ENCODE measurements at places on chromosomes 5 and 9. TPM values are rescaled to one million over a fixed set of nuclear protein-coding genes. Genes with fewer than 3 reads are reported as not detected.

The PRUNE2 gene
- total RNA-seq: 0.43 TPM

The EIF4E1B gene
- total RNA-seq: not detected

The CCDC192 gene
- total RNA-seq: not detected

DNA sequence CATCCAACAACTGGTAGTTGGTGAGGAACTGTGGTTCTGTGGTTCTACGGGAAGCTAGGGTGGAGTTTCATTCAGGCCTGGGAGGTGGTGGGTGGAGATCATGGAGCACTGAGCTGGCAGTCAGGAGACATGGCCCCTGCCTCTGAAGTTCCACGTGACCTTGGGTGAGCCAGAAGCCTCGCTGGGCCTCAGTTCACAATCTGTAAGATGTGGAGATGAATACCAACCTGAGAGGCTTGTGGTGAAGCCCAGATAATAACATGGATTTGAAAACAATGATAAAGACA is 177.9 kb downstream of the MACROH2A1 start:
- peak; percentile 4 for DNase-seq

- DNase-seq: no peak
These were observed 528.8 kb upstream of the PTGER4 start for GRCh38 chr5:40150896-40151295.

GRCh38 chr5:96487859-96488258 is 54.8 kb upstream of the PCSK1 start:
- no peak for DNase-seq

DNA sequence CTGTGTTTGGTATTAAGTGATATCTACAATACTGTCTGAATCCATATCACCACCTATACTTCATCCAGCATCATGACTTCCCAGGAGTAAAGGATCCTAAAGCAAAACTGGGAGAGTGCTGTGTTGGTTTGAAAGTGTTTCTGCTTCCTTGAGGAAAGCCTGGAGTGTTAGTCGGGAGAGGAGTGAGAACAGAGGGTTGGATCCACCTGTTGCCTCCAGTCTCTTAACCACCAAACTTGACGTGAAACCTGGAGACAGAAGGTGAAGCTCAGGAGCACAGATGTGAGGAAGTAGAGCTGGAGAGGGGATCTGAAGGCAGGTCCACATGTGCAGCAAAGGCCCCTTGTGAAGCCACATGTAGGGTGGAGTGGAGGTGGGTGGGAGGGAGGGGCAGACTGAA is 88.2 kb downstream of the EGFLAM start:
- no peak for DNase-seq

GRCh38 chr9:135156525-135157510 is 69.3 kb downstream of the OLFM1 start:
- DNase-seq: peak; percentile 20

DNA sequence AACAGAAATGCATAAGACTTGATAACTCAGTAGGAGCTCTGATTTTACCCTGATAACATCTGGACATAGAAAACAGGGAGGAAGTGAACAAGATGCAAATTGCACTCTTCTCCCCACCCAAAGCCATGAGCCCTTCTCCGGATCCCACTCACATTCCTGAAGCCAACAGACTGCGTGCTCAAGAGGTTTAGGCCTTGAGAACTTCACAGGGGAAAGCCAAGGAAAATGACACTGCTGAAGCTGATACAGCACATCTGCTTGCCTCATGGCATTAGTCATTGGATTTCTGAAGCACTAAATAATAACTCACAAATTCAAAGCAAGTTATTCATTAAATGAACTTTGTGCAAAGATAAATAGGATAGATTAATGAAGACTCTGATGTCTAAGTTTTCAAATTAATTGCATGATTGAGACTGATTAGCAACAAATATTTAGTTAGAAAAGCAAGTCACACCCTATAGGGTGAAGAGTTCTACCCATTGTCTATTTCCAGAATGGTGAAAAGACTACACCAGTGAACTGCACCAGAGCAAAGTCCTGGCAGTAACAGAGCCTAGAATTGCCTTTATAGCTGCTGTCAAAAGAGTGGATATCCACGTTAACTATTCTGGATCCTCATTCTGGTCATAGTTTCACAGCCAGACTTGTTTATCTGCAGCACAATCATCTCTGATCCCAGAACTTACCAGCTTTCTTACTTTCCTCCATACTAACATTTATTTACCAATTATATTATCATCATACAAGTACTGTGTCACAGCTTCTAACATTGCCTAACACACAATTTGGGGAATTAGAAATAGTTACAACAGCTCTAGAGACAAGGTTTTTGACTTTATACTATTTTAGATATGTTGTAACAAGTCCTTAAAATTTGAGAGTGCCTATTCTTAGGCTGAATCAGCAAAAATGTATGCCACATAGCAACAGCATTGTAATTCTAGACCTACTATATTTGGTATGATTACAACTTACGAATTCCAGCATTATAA is 432.1 kb upstream of the RGMB start:
- DNase-seq: no peak

DNA sequence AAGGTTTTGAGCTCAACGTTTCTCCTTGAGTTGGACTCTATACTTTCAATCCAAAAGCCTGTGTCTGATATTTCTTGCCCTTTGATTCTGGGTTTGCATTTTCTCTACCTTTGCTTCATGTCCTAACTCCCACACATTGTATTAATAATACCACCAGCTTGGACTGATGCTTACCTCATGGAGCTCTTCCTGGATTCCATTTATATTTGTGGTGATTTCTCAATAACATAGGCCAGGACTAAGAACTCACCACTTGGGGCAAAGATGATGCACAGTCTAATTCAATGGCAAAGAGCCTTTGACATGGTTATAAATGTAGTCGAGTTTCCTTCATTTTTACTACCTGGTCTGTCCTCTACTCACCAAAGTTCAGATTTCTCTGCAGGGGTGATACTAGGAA is 27.5 kb upstream of the EFNA5 start:
- no peak for DNase-seq

- DNase-seq: no peak
These were observed 15.8 kb downstream of the PSMB7 start for GRCh38 chr9:124399323-124399967.

GRCh38 chr9:6758248-6758497 is 400 bp downstream of the KDM4C start:
- no peak for DNase-seq

DNA sequence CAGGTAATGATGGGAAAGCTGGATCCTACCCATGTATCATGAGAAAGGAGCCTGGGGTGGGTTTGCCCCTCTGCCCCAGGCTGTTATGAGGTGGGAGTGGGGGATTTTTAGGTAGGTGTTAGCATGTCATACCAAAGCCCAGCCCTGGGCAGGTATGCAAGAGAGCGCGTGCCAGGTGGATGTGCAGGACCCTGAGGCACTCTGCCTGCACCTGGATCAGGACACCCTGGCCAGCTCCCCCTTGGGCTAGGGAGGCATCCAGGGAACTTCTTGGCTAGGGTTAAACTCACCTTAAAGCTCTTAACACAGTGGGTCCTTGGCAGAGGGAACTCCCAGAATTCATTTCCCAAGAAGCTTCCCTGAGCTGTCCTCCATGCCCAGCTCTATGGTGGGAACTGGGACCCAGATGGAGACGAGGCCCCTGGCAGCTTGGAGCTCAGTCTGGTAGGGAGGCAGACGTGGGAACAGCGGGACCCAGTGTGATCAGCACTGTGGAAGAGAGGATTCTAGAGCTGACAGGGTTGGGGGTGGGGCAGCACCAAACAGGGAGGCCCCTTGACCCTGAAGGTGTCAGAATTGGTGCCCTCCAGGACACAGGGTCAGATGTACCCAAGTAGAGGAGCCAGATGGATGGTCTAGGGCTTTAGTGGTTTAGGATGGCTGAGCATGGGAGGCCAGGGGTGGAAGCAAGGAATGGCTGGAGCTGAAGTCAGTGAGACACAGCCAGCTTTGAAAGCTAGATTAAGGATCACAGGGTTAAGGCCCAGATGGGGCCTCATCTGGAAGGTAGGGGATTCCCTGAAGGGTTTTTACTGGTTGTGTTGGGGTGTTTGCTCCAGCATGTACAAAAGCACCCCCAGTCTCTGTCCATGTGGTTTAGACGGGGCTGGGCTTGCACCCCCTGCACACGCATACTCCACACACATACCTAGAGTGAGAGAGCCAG is 2.2 kb upstream of the PRR7 start:
- peak; percentile 44 for DNase-seq

GRCh38 chr9:91948597-91949391 is 1.2 kb downstream of the ROR2 start:
- DNase-seq: peak; percentile 52

- no peak for DNase-seq
These were observed 5.6 kb downstream of the AP3S1 start for GRCh38 chr5:115847290-115847689.

DNA sequence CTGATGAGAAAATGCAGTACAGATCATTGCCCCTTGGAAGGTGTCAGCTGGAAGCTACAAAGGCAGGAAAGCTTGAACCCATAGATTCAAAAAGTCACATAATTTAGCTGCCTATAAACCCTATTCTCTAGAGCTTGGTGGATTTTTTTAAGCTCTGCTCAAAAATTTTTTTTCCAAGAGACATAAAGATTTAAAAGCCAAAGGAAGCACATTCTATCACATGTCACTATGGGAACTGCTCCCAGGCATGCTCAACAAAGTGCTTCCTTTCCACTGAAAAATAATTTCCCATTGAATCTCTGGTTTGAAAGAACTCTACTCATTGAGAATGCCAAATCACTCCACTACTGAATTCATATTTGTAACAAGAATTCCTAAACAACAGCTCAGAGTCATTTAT is 419.8 kb downstream of the CETN3 start:
- no peak for DNase-seq

GRCh38 chr9:95841377-95841776 is 34.1 kb upstream of the ERCC6L2 start:
- DNase-seq: no peak

- no peak for DNase-seq
These were observed 142.1 kb downstream of the EPB41L4A start for GRCh38 chr5:112276991-112277390.

GRCh38 chr5:126377424-126377823 is 45.8 kb upstream of the GRAMD2B start:
- no peak for DNase-seq

DNA sequence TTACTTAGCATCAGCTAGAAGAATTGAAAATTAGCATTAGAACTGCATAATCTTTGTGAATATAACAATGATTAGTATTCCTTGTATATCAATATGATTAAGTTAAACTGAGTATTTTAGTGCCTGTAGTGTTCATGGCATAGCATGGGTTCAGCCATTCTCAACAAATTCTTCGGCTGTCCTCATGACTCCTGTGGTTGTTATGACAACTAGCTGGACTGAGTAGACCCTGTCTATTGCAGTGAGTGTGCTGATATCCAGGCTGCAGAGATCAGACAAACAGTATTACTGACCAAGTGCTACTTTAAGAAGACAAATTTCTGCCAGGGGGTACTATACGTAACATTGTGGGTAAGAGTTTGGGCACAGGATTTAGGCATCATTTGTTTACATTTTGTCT is 125.9 kb downstream of the NUDT12 start:
- no peak for DNase-seq

Data from activated CD4-positive, alpha-beta memory T cell treated with anti-CD3 and anti-CD28 coated beads for 36 hours (primary cell).